T-cell (primary cell): ENCODE measurements at places on chromosomes 16 and 17. TPM values are rescaled to one million over a fixed set of nuclear protein-coding genes. Genes with fewer than 3 reads are reported as not detected.

The ABCA8 gene
- 0.32 TPM for total RNA-seq

The KRTAP17-1 gene
- total RNA-seq, result not detected

The BAHCC1 gene
- total RNA-seq, result 0.82 TPM

The CCL4 gene
- 6.2 TPM for total RNA-seq

The CDH5 gene
- 0.10 TPM for total RNA-seq

The NPIPB6 gene
- total RNA-seq, result 3.2 TPM

The COTL1 gene
- 224 TPM for total RNA-seq

The SOST gene
- not detected for total RNA-seq

The CDRT4 gene
- total RNA-seq, result 9.0 TPM

The ARL5C gene
- total RNA-seq, result not detected

The ESRP2 gene
- 0.62 TPM for total RNA-seq

The CD7 gene
- 265 TPM for total RNA-seq

The PRSS27 gene
- total RNA-seq, result 2.0 TPM

The PRAC1 gene
- total RNA-seq, result not detected

The PIPOX gene
- total RNA-seq, result 5.7 TPM

The MAF gene
- total RNA-seq, result 38.5 TPM

The DOC2A gene
- total RNA-seq, result 0.19 TPM

The TBC1D3 gene
- total RNA-seq, result 3.1 TPM

The TPSG1 gene
- total RNA-seq, result not detected

The SMIM36 gene
- total RNA-seq, result not detected

The CDR2 gene
- 97.5 TPM for total RNA-seq

The ROGDI gene
- 20.2 TPM for total RNA-seq

The KRT32 gene
- not detected for total RNA-seq
